ENCODE measurements at places on chromosomes 5 and 9.

DNA sequence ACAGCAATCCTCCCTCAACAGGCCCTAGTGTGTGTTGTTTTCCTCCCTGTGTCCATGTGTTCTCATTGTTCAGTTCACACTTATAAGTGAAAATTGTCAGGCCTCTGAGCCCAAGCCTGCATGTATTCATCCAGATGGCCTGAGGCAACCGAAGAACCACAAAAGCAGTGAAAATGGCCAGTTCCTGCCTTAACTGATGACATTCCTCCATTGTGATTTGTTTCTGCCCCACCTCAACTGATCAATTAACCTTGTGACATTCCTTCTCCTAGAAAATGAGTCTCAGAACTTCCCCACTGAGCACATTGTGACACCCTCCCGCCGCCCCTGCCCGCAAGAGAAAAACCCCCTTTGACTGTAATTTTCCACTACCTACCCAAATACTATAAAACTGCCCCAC, 17.4 kb upstream of the TRPC7 start:
- DNase-seq, result no peak

DNA sequence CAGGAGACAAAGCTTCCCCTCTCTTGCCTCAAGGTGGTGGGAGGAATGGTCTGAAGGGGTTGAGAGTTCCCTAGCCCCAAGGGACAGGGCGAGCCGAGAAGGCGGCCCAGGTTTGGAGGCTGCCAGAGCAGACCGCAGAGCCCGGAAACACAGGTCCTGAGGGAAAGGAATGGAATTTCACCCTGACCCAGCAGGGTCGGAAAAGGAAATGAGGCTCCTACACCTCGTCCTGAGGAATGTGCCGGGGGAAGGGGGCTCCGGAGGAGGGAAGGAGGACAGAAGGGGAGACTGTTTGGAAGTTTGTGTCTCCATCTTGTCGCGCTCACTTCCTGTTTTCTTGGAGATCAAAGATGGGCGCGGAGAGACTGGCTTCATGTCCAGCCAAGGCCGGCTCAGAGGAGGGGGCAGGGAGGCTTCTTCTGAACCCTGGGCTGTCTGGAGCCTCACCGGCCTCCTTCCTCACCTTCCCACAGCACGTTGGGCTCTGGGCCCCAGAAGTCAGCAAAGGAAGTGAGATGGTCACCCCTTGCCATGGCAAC, 9.6 kb downstream of the ENG start:
- DNase-seq, result peak; percentile 86

- DNase-seq, result peak; percentile 18
These were observed 1111.8 kb downstream of the TAF11L14 start for GRCh38 chr5:18745988-18746615.

- DNase-seq, result no peak
These were observed 191.2 kb downstream of the PIK3R1 start for GRCh38 chr5:68406767-68407241.

GRCh38 chr9:36396985-36397384, 3.1 kb downstream of the RNF38 start:
- DNase-seq, result no peak

GRCh38 chr9:99192786-99193465, 28.8 kb downstream of the ALG2 start:
- peak; percentile 37 for DNase-seq

GRCh38 chr9:72315510-72316311, 49.3 kb downstream of the ZFAND5 start:
- peak; percentile 21 for DNase-seq

DNA sequence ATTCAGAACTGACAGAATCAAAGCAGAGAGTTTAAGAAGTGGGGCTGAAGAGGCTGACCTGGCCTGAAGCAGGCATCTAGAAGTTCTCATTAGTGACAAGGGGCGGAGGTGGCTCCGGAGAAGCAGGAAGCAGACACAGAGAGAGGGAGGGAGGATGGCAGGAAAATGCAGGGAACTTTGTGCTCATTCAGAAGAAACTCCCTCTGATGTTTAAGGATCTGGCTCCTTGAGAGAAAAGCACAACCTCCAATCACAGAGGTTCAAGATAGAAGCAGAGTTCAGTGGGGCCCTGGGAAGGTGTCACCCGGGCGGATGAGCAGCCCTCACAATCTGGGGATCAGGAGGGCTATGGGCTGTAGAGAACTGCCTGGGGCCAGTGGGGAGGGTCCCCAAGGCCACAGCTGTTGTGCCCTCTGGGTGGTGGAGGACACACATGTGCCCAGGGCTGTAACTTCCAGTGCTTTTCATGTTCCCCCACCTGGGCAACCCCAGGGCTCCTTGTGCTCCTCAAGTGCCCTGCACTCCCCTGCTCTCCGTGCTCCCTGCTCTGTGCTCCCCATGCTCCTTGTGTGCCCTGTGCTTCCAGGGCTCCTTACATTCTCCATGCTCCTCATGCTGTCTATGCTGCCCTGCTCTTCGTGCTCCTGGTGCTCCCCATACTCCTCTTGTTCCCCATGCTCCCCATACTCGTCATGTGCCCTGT, 51.4 kb downstream of the TRIP13 start:
- no peak for DNase-seq

GRCh38 chr9:105158898-105159297, 85.6 kb upstream of the SLC44A1 start:
- DNase-seq, result no peak

GRCh38 chr5:35861718-35862117, 5.0 kb downstream of the IL7R start:
- DNase-seq, result no peak

- DNase-seq, result no peak
These were observed 33.2 kb downstream of the TNFSF8 start for GRCh38 chr9:114897196-114897595.

GRCh38 chr5:169653091-169653490, 16.0 kb downstream of the DOCK2 start:
- no peak for DNase-seq

- DNase-seq, result peak; percentile 65
These were observed 47.0 kb upstream of the TGFBR1 start for GRCh38 chr9:99057665-99058625.

GRCh38 chr5:16784088-16784487, 152.0 kb downstream of the MYO10 start:
- DNase-seq, result no peak

DNA sequence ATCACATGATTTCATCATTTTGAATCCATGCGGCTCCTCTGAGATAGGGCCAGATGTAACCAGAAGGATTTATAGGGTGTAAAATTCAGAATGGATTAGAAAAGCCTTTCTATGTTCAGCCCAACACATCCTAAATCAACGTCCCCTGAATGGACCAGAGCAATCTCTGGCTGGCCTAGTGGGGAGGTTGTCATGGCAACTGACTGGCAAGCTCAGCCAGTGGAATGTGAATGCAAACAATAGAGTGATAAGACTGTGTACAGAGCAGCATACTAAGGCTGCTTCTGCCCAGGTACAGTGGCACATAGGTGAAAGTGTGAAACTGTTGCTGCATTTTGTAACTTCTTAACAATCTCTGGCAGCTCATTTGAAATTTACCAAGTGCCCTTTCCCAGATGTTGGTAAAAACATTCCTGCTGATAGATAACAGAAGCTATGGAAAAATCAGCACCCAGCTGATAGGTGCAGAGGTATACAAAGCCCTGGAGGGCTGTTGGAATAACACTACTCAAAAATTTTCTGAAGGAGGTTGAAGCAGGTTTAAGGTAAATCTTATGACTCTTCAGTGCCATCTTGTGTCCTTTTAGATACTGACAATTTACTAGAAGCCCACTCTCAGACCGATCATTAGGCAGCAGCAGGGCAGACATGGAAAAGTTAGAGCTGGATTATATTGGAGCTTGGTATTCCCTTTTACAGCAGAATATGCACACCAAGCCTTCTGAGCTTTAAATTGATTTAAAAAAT, 267.2 kb downstream of the RAB3C start:
- DNase-seq, result peak; percentile 56

- DNase-seq, result no peak
These were observed 40.1 kb upstream of the GRHPR start for GRCh38 chr9:37382161-37382981.

- peak; percentile 81 for DNase-seq
These were observed 79.8 kb upstream of the PAPPA start for GRCh38 chr9:116073826-116074225.

DNA sequence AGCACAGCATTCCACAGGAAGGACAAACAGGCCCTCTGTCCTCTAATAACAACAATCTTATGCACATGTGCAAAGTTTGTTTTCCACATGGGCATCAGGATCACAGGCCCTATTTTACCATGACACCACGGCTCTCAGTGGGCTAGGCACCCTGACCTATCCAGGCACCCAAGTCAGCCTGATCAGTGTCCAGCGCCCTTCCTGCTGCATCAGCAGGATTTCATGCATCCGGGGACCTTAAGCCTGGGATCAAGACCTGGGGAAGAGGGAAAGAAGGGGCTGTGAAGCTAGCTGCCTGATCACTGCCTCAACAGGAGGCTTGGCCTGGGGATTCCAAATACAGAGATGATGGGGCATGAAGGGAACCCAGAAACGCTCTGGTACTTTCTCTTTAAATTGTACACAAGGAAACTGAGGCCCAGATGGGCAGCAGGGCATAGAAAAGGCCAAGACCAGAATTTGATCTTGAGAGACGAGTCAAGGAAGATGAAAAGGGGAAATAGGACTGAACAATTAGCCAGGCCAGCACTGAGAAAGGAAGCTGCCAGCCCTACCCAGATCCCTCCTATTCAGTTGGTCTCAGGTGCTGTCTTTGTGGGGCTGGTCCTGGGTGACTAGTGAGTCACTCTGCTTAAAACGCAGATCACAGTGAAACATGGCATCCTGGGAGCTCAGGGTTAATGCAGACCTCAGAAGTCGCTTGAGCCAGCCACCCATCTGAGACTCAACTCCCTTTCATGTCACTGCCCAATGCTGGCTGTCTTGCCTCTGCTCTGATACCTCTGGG, 57.9 kb downstream of the SHB start:
- no peak for DNase-seq

GRCh38 chr5:149348518-149348917, 3.2 kb downstream of the GRPEL2 start:
- peak; percentile 30 for DNase-seq

- no peak for DNase-seq
These were observed 517.7 kb upstream of the CLINT1 start for GRCh38 chr5:158376679-158377078.

DNA sequence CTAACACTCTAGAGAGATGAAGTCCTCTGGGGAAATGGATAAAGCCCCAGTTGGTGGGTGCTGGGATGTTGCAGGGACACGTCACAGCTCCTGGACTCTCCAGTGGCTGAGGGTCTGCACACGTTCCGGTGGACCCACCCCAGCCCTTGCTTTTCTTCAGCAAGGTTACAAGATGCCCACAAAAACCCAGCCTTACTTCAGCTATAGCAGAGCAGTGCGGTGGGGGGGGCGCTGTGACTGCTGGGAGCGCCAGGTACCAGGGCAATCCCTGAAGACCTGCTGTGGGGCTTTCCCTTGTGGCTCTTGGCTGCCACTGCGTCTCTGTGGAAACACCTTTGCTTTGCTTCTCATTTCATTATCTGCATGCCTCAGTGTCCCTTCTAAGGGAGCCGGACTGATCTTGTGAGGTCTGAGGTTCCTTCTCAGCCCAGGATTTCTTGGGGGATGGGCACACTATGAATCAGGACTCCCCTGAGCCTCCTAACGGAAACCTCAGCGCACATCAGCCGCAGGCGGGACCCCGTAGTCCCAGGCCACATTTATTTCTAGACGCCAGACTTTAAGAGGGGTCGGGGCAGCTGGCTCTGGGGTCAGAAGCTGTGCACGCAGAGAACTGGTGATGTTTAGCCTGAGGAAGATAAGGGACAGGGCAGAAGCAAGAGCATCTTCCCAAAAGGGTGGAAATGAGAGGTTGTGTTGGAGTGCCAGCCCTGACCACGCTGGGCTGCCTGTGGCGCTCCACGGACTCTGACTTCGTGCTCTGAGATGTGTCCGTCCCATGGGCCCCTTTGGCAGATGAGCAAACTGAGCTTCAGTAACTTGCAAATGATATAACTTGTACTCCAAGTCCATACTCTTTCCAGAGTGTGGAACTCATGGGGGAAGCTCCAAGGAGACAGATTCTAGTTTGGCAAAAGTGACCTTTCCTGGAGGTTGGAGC, 106.8 kb downstream of the WNK2 start:
- DNase-seq, result no peak

DNA sequence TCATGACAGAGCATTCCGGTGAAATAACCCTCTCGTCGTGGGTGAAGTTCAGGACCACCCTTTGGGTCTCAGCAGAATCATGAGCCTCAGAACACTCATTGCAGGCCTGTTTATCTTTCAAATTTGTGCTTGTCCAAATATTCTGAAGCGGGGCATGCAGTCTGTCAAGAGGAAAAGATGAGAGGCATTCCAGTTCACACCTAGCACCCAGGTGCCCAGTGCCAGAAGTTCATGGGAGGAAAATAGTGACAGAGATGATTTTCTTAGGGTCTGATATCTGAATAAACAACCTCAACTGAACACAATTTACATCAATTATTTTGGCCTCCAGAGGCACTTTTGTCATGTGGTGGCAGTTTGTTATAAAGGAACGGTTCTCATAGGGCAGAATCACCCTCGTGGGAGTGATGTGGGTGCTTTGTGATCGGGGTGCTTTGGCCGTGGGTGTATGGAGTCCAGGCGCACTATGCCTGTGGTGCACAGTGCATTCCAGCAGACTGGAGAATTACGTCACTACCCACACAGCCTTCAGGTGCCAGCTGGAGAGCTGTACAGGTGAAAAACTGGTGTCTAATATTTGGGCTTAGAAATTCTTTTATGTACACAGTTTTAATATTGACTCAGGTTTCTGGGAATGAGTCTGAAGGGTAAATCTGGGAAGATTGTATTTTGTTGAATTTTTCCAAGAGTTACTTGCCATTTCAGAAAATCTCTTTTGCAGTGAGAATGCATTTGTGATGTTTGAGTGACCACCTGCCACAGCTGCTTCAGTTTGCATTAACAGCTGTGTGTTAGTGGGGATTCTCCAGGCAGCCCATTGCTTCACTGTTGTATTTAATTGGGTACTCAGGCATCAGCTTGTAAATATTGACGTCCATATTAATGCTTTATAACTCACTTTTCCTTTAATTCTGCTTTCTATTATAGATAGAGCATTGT, 289.3 kb downstream of the FANCC start:
- no peak for DNase-seq

- DNase-seq, result no peak
These were observed 166.1 kb downstream of the MACROH2A1 start for GRCh38 chr5:135232958-135233357.

GRCh38 chr5:58185397-58185796, 274.5 kb downstream of the PLK2 start:
- DNase-seq, result no peak

Measured in cardiac fibroblast (primary cell).